ENCODE measurements at places on chromosomes 5 and 9.

DNA sequence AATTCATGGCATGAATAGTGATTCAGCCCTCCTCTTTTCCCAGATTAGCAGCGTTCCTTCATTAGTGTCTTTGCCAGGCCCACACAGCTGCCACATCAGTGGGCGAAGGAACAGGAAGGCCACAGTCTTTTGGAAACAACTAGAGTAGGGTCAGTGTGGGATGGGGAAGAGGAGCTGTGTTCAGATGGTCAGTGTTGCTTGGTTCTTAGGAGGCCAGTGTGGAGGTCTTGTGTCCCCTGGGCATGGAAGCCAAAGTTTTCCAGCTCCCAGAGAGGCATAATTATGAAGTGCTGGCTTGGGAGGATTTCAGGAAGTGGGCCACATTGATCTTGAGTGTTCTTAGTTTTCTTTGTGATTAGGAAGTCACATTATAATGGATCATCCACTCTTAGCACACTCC, 269.6 kb downstream of the PSAT1 start:
- DNase-seq, result no peak

- DNase-seq, result no peak
Observed at GRCh38 chr5:134071614-134072207, 42.8 kb upstream of the TCF7 start.

GRCh38 chr5:137283801-137284200, 215.3 kb downstream of the SPOCK1 start:
- no peak for DNase-seq

DNA sequence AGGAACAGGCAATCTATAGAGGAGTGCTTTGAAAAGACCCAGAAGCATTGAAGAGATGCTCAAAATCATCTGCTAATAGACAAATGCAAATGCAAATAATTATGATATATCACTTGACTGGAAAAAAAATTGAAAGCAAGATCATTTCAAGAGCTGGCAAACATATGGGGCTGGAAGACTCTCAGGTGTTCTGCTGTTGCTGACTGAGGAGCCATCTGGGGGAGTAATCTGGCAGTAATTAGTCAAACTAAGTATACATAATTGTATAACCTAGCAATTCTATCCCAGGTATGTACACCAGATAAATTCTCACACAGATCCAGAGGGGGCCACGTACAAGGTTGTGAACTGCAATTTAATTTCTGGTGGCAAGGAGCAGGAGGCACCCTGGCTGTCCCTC, 4.6 kb upstream of the HMHB1 start:
- DNase-seq, result no peak

- no peak for DNase-seq
Observed at GRCh38 chr5:180328296-180329137, 24.6 kb downstream of the GFPT2 start.

DNA sequence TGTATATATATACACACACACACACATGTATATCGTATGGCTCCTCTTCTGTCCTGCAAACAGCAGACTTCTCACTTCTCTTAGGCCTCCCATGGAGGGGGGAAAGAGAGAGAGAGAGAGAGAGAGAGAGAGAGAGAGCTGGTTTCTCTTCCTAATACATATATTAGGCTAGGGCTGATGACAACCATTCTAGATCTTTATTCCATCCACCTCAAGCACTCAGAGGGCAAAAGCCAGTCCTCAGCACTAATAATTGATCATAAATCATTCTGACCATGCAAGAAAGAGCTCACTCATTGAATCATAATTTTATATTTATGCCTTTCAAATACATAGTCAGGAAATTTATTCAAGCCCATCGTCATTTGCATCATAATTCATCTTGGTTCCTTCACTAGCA, 47.0 kb downstream of the CFAP90 start:
- no peak for DNase-seq

- DNase-seq, result no peak
Observed at GRCh38 chr5:19608444-19609002, 379.5 kb downstream of the CDH18 start.

DNA sequence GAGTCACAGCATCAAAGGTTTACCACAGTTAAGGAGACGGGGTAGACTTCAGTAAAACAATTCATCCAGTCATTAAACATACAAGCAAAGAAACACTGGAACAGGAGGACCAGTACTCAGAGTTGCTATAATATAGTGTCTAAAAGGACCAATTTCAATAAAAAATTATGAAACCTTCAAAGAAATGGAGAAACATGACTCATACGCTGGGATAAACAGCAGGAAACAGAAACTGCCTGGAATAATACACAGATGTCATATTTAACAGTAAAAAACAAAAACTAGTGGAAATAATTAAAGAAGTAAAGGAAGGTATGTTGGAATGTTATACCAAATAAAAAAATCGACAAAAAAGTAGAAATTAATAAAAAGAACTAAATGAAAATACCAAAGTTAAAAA, 1075.9 kb downstream of the NR2F1-AS1 start:
- no peak for DNase-seq

GRCh38 chr5:31464081-31464480, 67.8 kb downstream of the DROSHA start:
- DNase-seq, result no peak

GRCh38 chr5:16791036-16791705, 144.9 kb downstream of the MYO10 start:
- DNase-seq, result no peak

DNA sequence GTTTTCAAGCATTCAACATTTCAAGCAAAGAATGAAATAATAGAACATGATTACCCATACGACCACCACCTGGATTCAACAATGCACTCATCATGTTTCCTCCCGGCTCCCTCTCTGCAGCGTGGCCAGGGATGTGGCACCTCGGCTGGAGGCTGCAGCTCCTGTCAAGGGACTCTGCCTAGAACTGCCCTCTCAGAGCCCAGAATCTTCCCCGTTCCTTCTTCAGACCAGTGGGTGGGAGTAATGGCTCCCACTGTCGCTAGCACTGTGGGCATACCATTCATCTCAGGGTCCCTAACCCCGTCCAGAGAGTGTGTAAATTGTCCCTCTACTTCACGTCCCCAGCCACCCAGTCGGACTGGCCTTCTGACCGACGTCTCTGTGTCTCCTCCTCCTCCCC, 118.6 kb upstream of the COL5A1 start:
- DNase-seq, result no peak

- no peak for DNase-seq
Observed at GRCh38 chr9:135976944-135977343, 15.8 kb upstream of the UBAC1 start.

DNA sequence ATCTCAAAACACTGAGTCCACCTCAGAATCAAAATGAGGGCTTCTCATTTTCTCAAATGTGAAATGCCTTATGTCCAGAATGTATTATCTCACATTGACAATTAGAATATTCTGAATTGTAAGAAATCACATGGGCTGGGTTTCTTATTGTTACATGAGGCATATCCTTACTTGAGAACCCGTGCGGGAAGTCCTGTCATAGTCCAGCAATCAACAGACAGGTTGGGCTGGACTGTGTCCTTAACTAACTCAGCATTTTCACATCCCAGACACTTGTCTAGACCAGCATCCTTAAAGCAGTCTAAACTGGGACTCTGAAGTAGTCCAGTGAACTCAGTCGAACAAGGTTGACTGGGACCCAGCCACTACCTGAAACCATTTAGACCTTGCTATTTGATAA, 267.6 kb downstream of the CETN3 start:
- no peak for DNase-seq

GRCh38 chr9:4126996-4127395, 172.9 kb downstream of the GLIS3 start:
- no peak for DNase-seq

DNA sequence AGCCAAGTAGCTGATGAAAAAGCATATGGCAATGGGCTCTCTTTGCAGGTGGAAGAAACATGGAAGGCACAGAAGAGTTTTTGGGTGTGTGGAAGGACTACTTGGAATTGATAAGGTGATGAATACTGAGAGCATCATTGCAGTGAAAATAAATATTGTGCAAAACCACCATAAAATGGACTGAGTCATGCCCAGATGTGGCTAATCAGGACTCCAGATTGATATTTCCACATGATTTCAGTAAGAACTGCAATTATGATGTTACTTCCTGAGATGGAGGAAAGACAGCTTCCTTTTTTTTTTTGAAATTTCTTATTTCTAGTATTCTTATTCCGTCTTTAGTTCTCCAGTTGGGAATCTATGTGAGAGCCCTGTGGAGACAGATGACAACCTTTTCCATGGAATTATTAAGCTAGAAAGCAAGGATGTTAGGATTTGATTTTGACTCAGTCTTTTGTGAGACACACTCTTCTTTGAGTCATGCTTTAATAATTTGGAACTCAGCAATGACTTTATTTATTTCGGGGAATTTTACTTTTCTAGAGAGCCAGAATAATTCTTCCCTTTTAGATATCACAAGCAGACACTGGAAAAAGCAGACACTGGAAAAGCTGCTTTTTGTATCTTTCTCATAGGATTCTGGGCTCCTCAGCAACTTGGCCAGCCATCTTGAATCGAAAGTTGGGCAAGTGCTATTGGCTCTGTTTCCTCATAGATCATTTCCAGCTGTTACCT, 94.2 kb upstream of the VCAN start:
- no peak for DNase-seq

DNA sequence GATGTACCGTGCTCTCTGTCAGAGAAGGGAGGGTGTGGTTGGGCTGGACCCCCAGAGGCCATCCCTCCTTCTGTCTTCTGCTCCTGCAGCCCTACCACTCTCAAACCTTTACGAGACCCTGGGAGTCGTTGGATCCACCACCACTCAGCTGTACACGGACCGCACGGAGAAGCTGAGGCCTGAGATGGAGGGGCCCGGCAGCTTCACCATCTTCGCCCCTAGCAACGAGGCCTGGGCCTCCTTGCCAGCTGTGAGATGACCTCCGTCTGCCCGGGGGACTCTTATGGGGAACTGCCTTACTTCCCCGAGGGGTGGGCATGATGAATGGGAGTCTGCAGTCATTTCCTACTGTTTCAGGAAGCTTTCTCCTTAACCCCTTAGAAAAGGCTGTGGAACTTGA, 17.5 kb downstream of the TGFBI start:
- no peak for DNase-seq

GRCh38 chr5:75319638-75320037, 17.4 kb upstream of the HMGCR start:
- DNase-seq, result no peak

DNA sequence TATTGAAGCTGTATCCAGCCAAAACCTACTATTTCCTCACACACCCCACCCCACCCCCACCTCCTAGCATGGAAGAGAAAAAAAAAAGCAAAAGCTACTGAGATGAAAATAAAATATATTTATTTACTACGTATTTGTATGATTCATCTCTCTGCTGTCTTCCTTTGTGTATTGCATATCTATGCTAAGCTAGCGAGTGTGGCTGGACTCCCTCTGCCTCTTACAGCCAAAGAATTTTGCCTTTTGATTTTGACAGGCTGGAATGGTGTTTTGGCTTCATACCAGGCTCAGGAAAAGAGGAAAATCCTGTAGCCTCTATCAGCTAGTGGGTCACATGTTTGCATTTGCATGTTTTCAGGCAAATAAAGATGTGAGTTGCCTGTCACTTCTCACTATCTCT, 2.2 kb downstream of the ABLIM3 start:
- no peak for DNase-seq

- DNase-seq, result no peak
Observed at GRCh38 chr5:33936381-33937016, at the start of gene RXFP3. Gene RXFP3, plus strand, starts transcription at chr5:33936386. Its CDS starts 355 bp downstream, at chr5:33936741.

DNA sequence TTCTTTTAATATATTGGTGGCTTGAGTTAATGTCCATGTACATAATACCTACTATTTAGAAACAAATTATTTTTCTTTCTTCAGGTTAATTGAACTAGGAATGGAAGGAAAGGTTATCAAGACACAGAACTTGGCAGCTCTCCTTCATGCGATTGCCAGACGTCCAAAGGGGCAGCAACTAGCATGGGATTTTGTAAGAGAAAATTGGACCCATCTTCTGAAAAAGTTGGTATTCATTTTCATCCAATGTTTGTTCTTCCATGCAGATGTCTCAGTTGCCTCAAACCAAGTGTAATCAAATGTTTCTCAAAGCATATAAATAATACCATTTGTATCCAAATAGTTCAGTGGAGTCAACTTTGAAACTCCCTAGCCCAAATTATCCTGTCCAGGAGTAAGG, 22.6 kb upstream of the LNPEP start:
- no peak for DNase-seq

GRCh38 chr5:42301349-42301748, 121.9 kb upstream of the GHR start:
- DNase-seq, result no peak

GRCh38 chr9:119268985-119269384, 100.2 kb downstream of the BRINP1 start:
- DNase-seq, result no peak

GRCh38 chr5:72658761-72659540, 151.7 kb upstream of the ZNF366 start:
- no peak for DNase-seq

- DNase-seq, result no peak
Observed at GRCh38 chr9:5448016-5448415, 2.3 kb upstream of the CD274 start.

DNA sequence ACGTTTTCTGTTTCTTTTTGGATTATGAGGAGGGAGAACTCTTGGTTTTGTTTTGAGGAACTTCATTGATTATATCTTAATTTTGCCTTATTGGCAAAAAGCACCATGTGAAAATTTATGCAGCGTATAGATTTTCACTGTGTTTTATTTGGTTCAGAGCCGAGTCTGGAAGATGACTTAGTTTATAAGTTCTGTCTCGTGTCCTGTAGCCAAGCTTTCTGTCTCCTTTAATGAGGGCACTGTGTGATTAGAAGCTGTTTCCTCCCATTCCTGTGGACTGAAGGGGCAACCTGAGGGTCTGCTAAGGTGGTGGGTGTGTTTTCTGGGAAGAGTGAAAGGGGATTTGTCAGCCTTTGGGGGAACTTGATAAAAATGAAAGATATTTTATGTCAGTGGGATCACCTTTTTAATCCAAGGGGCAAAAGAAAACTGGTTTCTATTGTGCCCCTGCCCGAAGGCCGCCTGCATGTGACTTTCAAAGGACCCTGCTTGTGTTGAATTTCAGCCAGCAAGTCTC, 262.1 kb downstream of the FANCC start:
- DNase-seq, result no peak

GRCh38 chr5:139133282-139133681, 64.9 kb downstream of the SIL1 start:
- DNase-seq, result peak; percentile 12

GRCh38 chr5:151451626-151452520, 4.5 kb downstream of the SLC36A1 start:
- no peak for DNase-seq

Data from DMS79 (cell line).